Muscle of arm (tissue), 14 donors: ENCODE measurements at places on chromosomes 12 and 14. TPM values are rescaled to one million over a fixed set of nuclear protein-coding genes. Genes with fewer than 3 reads are reported as not detected.

The DNAJC22 gene
- 0.15 TPM for polyA plus RNA-seq

The CACNA1C gene
- 3.0 TPM for polyA plus RNA-seq

The USP44 gene
- 1.7 TPM for polyA plus RNA-seq

The TEAD4 gene
- polyA plus RNA-seq, result 39.9 TPM

The NGB gene
- not detected for polyA plus RNA-seq

The FOXM1 gene
- polyA plus RNA-seq, result 32.8 TPM

The EFS gene
- 38.6 TPM for polyA plus RNA-seq

The PPP4R4 gene
- 0.12 TPM for polyA plus RNA-seq

The KLHL28 gene
- 18.3 TPM for polyA plus RNA-seq

The NRIP2 gene
- 4.9 TPM for polyA plus RNA-seq

The RGS6 gene
- polyA plus RNA-seq, result 4.9 TPM

The P3H3 gene
- polyA plus RNA-seq, result 32.6 TPM

The CIDEB gene
- 7.3 TPM for polyA plus RNA-seq

The IL22 gene
- polyA plus RNA-seq, result not detected

The ACRBP gene
- 2.7 TPM for polyA plus RNA-seq

The TEX52 gene
- polyA plus RNA-seq, result 0.22 TPM

The KSR2 gene
- 0.03 TPM for polyA plus RNA-seq

The LEMD3 gene
- polyA plus RNA-seq, result 23.5 TPM

The STYK1 gene
- polyA plus RNA-seq, result 0.65 TPM

The GLIPR1L2 gene
- not detected for polyA plus RNA-seq

The WBP11 gene
- 67.3 TPM for polyA plus RNA-seq

The ZNF740 gene
- 33.0 TPM for polyA plus RNA-seq

The TARBP2 gene
- polyA plus RNA-seq, result not detected

The RNASE2 gene
- polyA plus RNA-seq, result 0.62 TPM

The CHST11 gene
- 3.6 TPM for polyA plus RNA-seq

The SERPINA10 gene
- polyA plus RNA-seq, result not detected
